Epithelial cell of proximal tubule (primary cell): ENCODE measurements at places on chromosomes 7 and 10.

DNA sequence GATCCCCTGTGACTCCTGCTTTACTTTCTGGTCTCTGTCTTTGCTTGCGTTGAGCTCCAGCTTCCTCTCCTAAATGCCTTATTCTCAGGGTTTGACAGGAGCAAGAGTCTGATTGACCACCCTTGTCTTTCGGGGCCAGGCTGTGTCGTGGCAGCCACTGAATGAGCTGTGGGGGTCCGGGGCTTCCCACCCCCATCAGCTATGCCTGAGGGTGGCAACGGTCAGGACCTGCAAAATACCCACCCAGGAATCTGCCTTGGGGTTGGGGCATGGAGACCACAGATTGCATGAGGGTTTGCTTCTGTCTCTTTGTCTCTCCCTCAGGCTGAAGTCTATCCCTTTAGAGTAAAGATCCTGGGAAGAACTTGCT lies 20.6 kb downstream of the SMKR1 start:
- no peak for DNase-seq

DNA sequence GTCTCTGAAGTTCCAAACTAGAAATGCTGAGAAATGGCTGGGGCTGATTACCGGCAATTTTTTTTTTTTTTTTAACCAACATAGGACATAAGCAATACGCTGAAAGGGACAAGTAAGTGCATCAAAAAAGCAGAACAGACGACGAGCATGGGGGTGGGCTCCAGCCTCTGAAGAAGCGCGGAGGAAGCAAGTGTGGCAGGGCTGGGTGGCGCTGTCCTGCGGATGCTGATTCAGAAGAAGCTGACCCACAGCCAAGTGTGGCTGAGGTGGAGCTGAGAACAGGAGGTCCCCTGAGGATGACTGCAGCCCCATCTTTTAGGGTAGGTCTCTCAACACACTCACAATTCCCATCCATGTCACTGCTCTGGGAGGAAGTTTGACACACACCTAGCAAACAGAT lies 65.6 kb downstream of the CTBP2 start:
- DNase-seq, result no peak

GRCh38 chr7:140778975-140779374 lies 82.5 kb downstream of the NDUFB2 start:
- no peak for DNase-seq

DNA sequence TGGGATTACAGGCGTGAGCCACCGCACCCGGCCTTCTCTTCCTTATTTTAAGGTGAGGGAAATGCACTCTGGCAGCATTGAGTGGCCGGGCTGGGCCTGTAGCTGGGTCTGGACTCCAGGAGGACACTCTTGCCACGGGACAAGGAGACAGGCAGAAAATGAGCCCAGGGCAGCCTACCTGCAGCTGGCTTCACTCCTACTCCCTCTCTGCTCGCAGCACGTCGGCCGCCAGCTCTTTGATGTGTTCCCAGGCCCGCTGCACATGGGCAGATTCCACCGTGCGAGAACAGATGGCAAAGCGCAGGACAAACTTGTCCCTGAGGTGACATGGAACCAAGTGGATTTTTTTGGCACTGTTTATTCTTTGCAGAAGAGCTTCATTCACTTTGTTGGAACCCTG lies 12.9 kb upstream of the FIGNL1 start:
- no peak for DNase-seq

- no peak for DNase-seq
Observed at GRCh38 chr10:110422548-110422947, 75.2 kb upstream of the DUSP5 start.

- no peak for DNase-seq
Observed at GRCh38 chr10:74875966-74876365, 49.6 kb downstream of the KAT6B start.

GRCh38 chr7:18505870-18506460 lies 10.4 kb downstream of the HDAC9 start:
- no peak for DNase-seq

DNA sequence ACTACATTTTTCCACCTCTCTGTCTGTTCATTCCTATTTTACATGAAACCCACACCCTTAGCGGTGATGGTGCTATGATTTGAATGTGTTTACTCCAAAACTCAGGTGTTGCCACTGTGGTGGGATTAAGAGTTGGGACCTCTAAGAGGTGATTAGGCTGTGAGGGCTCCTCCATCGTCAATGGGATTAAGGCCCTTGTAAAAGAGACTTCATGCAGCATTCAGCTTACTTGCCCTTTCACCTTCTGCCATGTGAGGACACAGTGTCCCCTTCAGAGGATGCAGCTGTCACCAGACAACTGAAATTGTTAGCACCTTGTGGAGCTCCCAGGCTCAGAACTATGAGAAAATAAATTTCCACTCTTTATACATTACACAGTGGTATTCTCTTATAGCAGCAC lies 182.2 kb downstream of the NOC3L start:
- no peak for DNase-seq

GRCh38 chr10:122047560-122047959 lies 58.6 kb downstream of the TACC2 start:
- no peak for DNase-seq

DNA sequence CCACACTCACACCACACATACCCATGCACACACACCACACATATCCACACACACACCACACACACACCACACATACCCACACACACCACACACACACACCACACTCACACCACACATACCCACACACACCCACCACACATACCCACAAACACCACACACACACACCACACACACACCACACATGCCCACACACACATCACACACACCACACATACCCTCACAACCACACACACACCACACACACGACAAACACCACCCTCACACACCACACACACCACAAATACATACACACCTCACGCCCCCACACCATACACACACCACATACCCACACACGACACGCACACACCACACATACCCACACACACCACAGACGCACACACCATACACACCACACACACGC lies 119.7 kb downstream of the PON1 start:
- DNase-seq, result no peak
